ENCODE measurements at places on chromosomes 4 and X. TPM values are rescaled to one million over a fixed set of nuclear protein-coding genes. Genes with fewer than 3 reads are reported as not detected.

- no peaks in the 10 kb centered on the region for H3K4me1 ChIP-seq
- no peak overlapping the region for H3K27ac ChIP-seq
- no peak for DNase-seq
- no peak overlapping the region for H3K4me3 ChIP-seq
- H3K27me3 ChIP-seq, result no peaks in the 10 kb centered on the region
Measured at GRCh38 chrX:2907295-2907694, 21.8 kb downstream of the ARSD start.

DNA sequence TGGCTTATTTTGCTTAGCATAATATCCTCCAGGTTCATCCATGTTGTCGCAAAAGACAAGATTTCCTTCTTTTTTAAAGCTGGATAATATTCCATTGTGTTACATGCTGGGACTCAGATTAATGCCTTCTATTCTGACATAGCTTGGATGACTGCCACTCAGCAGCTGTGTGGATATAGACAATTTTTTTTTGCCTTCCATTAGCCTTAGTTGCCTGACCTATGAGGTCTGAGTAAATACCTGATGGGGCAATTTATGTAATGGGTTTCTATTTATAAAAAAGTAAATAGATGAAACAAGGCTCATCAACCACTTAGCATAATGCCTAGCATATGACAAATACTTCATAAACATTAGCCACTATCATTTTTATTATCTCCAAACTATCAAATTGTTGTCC is 515.4 kb downstream of the ZNF674 start:
- H3K27ac ChIP-seq, result no peak overlapping the region
- no peak overlapping the region for H3K4me3 ChIP-seq

DNA sequence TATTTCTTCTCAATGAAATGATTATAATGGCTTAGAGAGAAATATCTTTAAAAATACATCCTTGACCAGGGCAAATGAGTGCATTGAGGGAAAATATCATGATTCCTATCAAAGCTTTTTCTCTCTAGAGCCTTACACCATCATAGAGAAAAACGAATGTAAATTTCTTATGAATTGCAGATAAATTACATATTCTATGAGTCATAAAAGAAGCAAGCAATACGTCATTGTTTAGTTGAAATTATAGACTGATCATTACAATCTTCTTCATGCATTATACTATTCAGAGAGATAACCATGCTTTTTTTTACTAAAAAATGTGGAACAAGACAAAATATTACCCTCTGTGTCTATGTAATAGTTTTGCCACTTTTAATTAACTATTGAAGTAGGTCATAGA is 100.9 kb upstream of the RXFP1 start:
- no peaks in the 10 kb centered on the region for H3K27me3 ChIP-seq
- H3K4me3 ChIP-seq, result no peak overlapping the region
- DNase-seq, result no peak
- H3K27ac ChIP-seq, result no peak overlapping the region
- H3K4me1 ChIP-seq, result no peaks in the 10 kb centered on the region

The FRMD7 gene
- not detected for total RNA-seq

GRCh38 chrX:133516686-133517085 is 101.4 kb upstream of the GPC4 start:
- no peaks in the 10 kb centered on the region for H3K27me3 ChIP-seq
- no peaks in the 10 kb centered on the region for H3K36me3 ChIP-seq
- DNase-seq, result no peak

The INTS6L gene
- total RNA-seq, result 19.6 TPM

DNA sequence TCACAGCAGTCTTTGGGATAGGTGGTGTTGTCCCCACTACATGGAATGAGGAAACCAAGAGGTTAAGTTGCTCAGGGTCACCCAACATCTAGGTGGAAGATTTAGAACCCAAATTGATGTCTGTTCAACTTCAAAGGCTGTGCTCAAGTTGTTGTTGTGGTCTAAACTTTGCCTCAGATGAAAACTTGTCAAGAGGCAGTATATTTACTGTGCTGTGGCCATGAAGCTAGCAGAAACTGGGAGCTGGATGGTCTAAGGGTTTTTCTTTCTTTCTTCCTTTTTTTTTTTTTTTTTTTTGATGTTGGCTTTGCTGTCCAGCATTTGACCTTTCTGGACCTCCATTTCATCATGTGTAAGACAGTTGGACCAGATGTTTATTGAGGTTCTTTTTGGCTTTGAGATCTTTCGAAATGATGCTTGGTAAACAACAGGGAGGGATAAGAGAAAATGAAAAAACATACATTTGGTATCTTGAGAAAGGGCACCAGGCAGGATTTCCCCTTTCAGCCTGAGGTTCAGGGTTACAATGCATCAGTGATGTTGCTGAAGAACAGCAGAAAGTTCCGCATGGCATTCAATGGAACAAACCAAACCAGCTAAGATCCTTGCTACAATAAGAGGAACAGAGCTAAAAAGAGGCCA is 166.2 kb upstream of the RPS6KA3 start:
- H3K4me1 ChIP-seq, result no peaks in the 10 kb centered on the region
- no peak overlapping the region for H3K27ac ChIP-seq

The GAGE12J gene
- total RNA-seq, result 1.1 TPM

DNA sequence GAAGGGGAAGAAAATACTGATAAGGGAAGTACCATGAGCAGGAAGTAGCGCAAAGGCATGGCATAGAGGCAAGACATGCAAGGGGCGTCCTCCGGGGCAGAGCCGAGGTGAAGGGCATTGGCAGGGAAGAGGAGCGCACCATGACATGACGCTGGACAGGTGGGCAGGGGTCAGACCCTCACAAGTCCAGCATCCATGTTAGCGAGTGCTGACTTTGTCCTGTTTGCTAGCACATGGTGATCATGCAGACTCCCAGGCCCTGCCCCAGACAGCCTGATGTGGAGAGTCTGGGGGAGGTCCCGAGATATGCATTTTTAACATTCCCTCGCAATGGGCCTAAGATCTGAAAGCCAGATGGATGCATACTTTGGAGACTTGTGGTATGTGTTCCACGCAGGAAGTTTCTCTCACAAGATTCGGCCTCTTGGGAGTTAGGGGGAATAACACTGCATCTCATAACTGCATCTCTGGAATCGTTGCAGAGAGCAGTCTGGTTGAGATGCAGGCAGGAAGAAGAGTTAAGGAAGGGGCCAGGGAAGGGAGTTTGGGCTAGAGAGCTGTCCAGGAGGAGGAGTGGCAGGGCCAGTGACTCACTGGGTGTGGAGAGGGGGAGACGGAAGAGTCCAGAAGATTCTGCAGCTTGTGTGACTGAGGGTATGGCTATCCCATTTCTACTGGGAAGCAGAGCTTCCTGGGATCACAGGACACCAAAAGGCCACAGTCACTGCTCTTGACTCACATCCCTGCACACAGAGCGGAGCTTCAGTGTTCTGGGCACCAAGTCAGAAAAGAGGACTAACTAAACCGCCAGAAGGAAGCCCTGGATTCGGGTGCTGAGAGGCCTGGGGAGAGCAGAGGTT is 59.7 kb downstream of the FAM184B start:
- H3K4me3 ChIP-seq, result no peak overlapping the region
- DNase-seq, result no peak
- no peaks in the 10 kb centered on the region for H3K27me3 ChIP-seq
- H3K36me3 ChIP-seq, result no peaks in the 10 kb centered on the region
- no peak overlapping the region for H3K27ac ChIP-seq
- no peaks in the 10 kb centered on the region for H3K4me1 ChIP-seq

GRCh38 chr4:189769131-189769530 is 171.5 kb upstream of the FRG1 start:
- no peaks in the 10 kb centered on the region for H3K36me3 ChIP-seq
- no peaks in the 10 kb centered on the region for H3K27me3 ChIP-seq
- no peak overlapping the region for H3K27ac ChIP-seq

DNA sequence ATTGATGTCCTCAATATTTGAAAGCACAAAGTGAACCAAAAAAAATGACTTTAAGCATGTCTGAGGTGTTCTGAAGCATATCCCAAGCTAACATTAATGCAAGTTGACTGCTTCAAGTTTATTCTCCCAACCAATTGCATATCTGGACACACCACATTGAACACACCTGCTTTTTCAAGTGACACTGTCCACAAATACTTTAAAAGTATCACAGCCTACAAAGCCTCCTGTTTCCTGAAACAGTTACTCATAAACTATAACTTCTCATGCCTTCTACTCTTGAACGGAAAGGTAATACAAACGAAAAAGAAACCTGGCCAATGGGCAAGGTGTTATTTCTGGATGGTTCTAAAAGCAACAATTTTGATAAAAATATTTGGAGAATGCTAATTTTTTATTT is 1.1 kb downstream of the CDKL2 start:
- H3K4me1 ChIP-seq, result peaks cover 4% of the 10 kb centered on the region
- no peaks in the 10 kb centered on the region for H3K27me3 ChIP-seq
- H3K4me3 ChIP-seq, result peak overlapping the region; percentile 90

The CCDC158 gene
- 0.28 TPM for total RNA-seq

- no peaks in the 10 kb centered on the region for H3K27me3 ChIP-seq
- DNase-seq, result no peak
Measured at GRCh38 chr4:95572304-95572991, 23.7 kb upstream of the UNC5C start.

DNA sequence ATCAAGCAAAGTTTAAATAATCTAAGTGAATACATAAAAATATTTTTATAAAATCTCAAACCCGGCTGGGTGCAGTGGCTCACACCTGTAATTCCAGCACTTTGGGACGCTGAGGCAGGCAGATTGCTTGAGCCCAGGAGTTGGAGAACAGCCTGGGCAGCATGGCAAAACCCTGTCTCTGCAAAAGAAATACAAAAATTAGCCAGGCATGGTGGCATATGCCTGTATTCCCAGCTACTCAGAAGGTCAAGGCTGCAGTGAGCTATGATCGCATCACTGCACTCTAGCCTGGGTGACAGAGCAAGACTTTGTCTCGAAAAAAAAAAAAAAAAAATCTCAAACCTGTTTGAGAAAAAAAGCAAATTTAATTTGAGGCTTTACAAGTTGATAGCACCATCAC is 96.9 kb upstream of the GPR34 start:
- no peaks in the 10 kb centered on the region for H3K27me3 ChIP-seq
- no peak overlapping the region for H3K4me3 ChIP-seq
- H3K36me3 ChIP-seq, result no peaks in the 10 kb centered on the region
- no peaks in the 10 kb centered on the region for H3K4me1 ChIP-seq
- no peak overlapping the region for H3K27ac ChIP-seq

The SEL1L3 gene
- total RNA-seq, result 1.1 TPM

The PROM1 gene
- total RNA-seq, result 0.18 TPM

- no peak for DNase-seq
- peak overlapping the region; percentile 54 for H3K4me3 ChIP-seq
- no peaks in the 10 kb centered on the region for H3K27me3 ChIP-seq
- peaks cover 23% of the 10 kb centered on the region for H3K4me1 ChIP-seq
- no peaks in the 10 kb centered on the region for H3K36me3 ChIP-seq
Measured at GRCh38 chrX:40099055-40099958, 1.5 kb upstream of the BCOR start.

GRCh38 chr4:8916351-8916885 is 44.8 kb upstream of the HMX1 start:
- DNase-seq, result no peak
- H3K27ac ChIP-seq, result no peak overlapping the region
- no peaks in the 10 kb centered on the region for H3K36me3 ChIP-seq
- no peak overlapping the region for H3K4me3 ChIP-seq
- H3K4me1 ChIP-seq, result no peaks in the 10 kb centered on the region

GRCh38 chr4:114385195-114385985 is 213.2 kb upstream of the UGT8 start:
- H3K4me1 ChIP-seq, result no peaks in the 10 kb centered on the region
- H3K4me3 ChIP-seq, result no peak overlapping the region
- H3K27ac ChIP-seq, result no peak overlapping the region
- H3K36me3 ChIP-seq, result no peaks in the 10 kb centered on the region
- DNase-seq, result no peak

- H3K4me3 ChIP-seq, result no peak overlapping the region
- peaks cover 2% of the 10 kb centered on the region for H3K27me3 ChIP-seq
- DNase-seq, result no peak
- no peaks in the 10 kb centered on the region for H3K4me1 ChIP-seq
- H3K27ac ChIP-seq, result no peak overlapping the region
- H3K36me3 ChIP-seq, result no peaks in the 10 kb centered on the region
Measured at GRCh38 chrX:109533631-109534030, 3.0 kb upstream of the NXT2 start.

DNA sequence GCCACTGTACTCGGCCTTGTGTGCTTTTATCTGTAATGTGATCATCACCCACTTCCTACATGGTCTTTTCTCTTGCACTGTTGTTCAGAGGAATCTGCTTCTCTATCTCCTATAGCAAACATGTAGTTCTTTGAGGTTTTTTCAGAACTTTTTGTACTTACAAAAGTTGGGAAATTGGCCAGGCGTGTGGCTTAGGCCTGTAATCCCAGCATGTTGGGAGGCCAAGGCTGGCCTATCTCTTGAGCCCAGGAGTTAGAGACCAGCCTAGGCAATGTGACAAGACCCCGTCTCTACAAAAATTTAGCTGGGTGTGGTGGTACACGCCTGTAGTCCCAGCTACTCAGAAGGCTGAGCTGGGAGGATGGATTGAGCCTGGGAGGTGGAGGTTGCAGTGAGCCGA is 30.4 kb downstream of the TAF1 start:
- no peaks in the 10 kb centered on the region for H3K27me3 ChIP-seq
- DNase-seq, result no peak
- H3K36me3 ChIP-seq, result peaks cover 21% of the 10 kb centered on the region

The CXCL13 gene
- not detected for total RNA-seq

DNA sequence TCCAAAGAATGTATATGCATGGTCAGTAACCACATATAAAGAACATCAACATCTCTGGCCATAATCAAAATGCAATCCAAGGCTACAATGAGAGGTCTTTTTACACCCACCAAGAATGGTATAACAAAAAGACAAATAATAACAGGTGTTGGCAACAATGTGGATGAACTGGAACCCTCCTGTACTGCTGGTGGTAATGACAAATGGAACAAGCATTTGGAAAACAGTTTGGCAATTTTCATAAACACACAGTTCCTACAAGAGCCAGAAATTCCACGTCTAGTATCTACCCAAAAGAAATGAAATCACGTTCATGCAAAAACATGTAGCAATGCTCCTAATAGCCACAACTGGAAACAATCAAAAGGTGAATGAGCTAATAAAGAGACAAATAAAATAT is 11.7 kb downstream of the UGT2B4 start:
- no peak overlapping the region for H3K4me3 ChIP-seq
- H3K27ac ChIP-seq, result no peak overlapping the region

GRCh38 chr4:51885363-51885762 is 42.4 kb downstream of the DCUN1D4 start:
- no peaks in the 10 kb centered on the region for H3K4me1 ChIP-seq
- no peak for DNase-seq
- no peak overlapping the region for H3K4me3 ChIP-seq
- H3K36me3 ChIP-seq, result no peaks in the 10 kb centered on the region
- H3K27me3 ChIP-seq, result no peaks in the 10 kb centered on the region

- no peak overlapping the region for H3K4me3 ChIP-seq
- no peak overlapping the region for H3K27ac ChIP-seq
- H3K27me3 ChIP-seq, result no peaks in the 10 kb centered on the region
- no peaks in the 10 kb centered on the region for H3K4me1 ChIP-seq
- no peak for DNase-seq
- no peaks in the 10 kb centered on the region for H3K36me3 ChIP-seq
Measured at GRCh38 chrX:368811-369562, 17.7 kb downstream of the PPP2R3B start.
